GOT3 (cell line): ENCODE measurements at places on chromosomes 12 and 14.

GRCh38 chr12:6850796-6851152 lies 312 bp downstream of the CDCA3 start:
- no peak for DNase-seq

DNA sequence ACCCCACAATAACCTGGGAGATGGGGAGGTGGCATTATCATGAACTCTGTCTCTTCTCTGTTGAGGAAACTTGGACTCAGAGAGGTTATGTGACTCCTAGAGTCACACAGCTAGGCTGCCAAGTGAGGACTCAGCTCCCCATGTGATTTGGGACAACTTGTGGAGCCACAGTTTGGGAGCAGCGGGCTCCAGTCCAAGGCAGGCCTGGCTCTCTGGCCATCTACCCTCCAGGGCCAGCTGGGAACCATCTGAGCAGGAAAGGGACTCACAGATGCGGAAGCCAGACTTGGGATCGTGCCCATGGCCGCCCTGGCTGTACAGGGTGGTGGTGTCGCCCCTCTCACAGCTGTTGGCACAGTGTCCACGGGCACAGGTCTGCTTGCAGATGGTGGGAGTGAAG lies 59.1 kb downstream of the ISCA2 start:
- DNase-seq: no peak

- DNase-seq: no peak
These were observed 28.3 kb downstream of the DUSP16 start for GRCh38 chr12:12534166-12534866.

DNA sequence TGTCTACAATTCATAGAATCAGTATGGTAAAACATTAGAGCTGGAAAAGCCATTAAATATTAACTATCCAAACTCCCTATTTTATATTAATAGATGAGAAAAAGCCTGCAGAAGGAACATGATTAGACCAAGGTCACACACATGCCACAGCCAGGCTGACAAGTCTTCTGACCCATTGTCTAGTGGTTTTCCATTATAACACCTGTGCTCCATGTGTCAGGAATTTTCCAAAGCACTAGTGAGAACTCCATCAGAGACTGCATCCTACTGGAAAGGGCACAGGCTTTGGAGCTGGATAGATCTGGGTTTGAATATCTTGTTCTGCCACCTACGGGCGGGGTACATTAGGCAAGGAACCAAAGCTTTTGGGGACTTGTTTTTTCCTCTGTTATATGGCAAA lies 325.5 kb downstream of the RAD51B start:
- no peak for DNase-seq

DNA sequence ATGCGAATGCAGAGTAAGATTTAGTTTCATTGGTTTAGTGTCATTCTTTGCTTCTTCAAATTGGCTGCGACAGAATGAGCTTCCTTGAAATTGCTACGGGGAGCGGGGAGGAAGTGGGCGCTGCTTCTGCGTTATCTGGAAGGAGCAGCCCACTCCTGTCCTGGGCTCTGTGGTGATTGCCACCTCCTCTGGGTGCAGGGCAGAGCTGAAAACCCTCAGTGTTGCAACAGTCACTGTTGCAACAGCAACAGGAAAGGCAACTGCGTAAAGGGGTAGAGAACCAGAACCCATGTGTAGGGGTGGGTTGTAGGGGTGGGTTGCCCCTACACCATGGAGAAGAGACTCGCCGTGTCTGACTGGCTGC lies 57.7 kb downstream of the MAX start:
- no peak for DNase-seq

DNA sequence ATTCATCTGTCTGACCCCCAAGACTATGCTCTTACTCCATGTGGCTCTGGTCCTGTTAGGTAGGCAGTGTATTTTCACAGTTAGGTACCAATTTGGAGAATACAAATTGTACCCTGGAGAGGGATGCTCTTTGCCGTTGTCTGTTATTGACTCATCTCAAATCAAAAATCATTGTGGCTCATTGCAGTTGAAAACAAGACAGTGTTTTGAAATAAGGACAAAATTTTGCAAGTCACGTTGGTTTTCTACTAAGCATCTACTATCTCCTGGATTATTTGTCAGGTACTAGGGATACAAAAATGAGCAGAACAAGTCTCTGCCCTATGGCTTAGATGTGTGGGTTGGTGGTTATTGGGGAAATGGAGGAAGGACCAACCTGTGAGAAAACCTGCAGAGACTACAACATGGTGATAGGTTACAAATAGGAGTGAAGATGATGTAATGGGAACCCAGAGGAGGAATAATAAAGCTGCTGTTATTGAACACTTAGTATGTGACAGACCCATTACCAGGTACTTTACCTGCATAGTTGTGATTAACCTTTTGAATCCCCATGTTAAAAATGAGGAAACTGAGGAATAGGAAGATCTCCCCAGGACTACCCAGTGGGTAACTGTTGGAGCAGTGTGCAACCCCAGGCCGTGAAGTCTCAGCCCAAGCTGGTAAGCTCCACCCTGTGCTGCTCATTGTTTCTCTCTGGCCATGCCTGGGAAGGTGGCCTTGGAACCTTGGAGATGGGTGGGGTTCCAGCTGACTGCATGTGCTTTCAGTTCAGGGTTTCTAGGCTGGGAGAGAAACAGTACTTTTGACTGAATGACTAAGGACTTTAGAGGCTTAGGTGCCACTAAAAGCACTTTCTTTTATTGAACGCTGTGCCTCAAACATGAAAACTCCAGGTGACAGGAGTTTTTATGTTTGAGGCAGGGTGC lies 72.9 kb upstream of the SRSF5 start:
- DNase-seq: no peak

GRCh38 chr12:93550748-93551611 lies 21.5 kb upstream of the SOCS2 start:
- DNase-seq: no peak

GRCh38 chr12:29907461-29907860 lies 123.7 kb upstream of the TMTC1 start:
- no peak for DNase-seq

DNA sequence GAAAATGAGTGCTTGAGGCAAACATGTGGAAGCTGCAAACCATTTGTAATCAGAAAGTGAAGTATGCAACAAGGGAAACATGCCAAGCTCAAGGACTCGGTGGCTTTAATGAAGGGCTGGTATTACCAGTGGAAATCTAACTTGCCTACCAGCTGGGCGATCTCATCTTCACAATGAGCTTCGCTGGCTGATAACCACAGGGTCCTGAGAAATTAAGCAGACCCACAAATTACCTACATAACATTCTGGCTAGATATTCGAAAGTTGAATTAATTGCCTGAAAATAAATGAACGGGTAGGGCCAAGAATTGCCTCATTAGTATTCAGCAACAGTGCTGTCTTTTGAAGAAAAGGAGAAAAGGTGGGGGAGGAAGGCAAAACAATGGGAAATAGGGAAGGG lies 439.4 kb downstream of the PDZRN4 start:
- DNase-seq: no peak

- no peak for DNase-seq
These were observed 144.1 kb upstream of the PELI2 start for GRCh38 chr14:55973911-55974630.

DNA sequence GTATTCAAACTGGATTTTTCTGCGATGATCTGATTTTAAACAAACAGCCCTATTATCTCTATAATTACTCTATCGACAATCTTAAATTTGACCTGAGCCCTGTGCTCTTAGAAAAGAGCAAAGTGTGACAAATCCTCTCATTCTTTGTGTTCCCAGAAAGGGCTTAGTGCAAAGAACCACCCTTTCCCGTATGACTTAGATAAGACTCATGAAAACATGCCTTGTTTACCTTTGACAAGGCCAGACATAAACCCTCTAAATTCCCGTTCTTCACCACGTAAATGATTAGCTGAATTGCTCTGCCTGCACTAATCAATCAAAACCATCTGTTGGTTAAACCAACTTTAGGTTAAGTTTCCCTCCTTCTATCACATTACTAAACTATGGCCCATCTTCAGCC lies 285.7 kb upstream of the SEL1L start:
- no peak for DNase-seq

- no peak for DNase-seq
These were observed 64.0 kb downstream of the BCAT1 start for GRCh38 chr12:24884911-24885310.
